GM23338 (cell line): ENCODE measurements at places on chromosomes 16 and 17. TPM values are rescaled to one million over a fixed set of nuclear protein-coding genes. Genes with fewer than 3 reads are reported as not detected.

- no peak for DNase-seq
- H3K36me3 ChIP-seq, result no peaks in the 10 kb centered on the region
- H3K4me3 ChIP-seq, result no peak overlapping the region
- no peaks in the 10 kb centered on the region for H3K27me3 ChIP-seq
- H3K4me1 ChIP-seq, result no peaks in the 10 kb centered on the region
- H3K27ac ChIP-seq, result no peak overlapping the region
These were observed 680.3 kb upstream of the SOX9 start for GRCh38 chr17:71440513-71440912.

- peak; percentile 99 for DNase-seq
- no peaks in the 10 kb centered on the region for H3K27me3 ChIP-seq
- H3K4me1 ChIP-seq, result peaks cover 14% of the 10 kb centered on the region
- peak within 1 kb of the TSS; percentile 90 for H3K4me3 ChIP-seq
These were observed at the start of the genes EARS2 and UBFD1 for GRCh38 chr16:23556881-23557778. Gene EARS2 (minus strand): TSS chr16:23557350. CDS start chr16:23557343, 7 bp downstream. Gene UBFD1 (plus strand): TSS chr16:23557727. CDS start chr16:23557743, 16 bp downstream.

DNA sequence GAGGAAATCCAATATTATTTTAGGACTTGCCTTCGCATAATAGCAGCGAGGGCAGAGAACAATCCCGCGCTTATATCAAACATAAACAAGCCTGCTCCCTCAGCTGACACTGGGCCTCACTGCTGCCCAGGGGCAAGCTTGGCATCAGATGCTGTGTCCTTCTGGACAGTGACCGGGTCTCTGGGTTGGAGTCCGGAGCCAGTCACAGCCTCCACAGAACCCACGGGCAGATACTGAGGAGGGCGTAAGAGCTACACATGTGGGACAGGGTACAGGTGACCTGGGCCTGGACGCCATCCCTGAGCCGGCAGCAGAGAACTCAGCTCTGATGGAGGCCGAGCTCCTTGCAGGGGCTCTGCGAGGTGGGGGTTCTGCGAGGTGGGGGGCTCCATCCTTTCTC lies 14.7 kb upstream of the ZNF469 start:
- H3K27ac ChIP-seq, result no peak overlapping the region
- DNase-seq, result no peak
- no peaks in the 10 kb centered on the region for H3K4me1 ChIP-seq

DNA sequence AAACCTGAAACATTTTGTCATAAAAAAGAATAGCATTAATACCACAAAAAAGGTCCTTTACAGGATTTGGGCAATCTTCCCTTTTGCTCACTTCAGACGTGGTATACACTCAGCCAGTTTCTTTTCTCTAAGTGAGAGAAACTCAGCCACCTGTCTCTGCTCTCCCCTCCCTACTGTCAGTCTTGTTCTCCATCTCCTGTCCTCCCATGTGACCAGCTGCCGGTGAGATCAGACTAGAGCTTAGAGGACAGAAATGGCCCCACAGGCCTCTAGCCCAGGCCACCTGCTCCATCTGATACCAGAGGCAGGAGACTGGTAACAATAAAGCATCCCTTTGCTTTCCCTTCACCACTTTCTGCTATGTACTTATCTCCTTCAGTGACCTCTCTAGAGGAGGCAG lies 34.9 kb downstream of the CMC2 start:
- no peaks in the 10 kb centered on the region for H3K36me3 ChIP-seq
- no peak overlapping the region for H3K4me3 ChIP-seq
- H3K27me3 ChIP-seq, result no peaks in the 10 kb centered on the region
- H3K27ac ChIP-seq, result no peak overlapping the region
- no peak for DNase-seq
- H3K4me1 ChIP-seq, result no peaks in the 10 kb centered on the region

DNA sequence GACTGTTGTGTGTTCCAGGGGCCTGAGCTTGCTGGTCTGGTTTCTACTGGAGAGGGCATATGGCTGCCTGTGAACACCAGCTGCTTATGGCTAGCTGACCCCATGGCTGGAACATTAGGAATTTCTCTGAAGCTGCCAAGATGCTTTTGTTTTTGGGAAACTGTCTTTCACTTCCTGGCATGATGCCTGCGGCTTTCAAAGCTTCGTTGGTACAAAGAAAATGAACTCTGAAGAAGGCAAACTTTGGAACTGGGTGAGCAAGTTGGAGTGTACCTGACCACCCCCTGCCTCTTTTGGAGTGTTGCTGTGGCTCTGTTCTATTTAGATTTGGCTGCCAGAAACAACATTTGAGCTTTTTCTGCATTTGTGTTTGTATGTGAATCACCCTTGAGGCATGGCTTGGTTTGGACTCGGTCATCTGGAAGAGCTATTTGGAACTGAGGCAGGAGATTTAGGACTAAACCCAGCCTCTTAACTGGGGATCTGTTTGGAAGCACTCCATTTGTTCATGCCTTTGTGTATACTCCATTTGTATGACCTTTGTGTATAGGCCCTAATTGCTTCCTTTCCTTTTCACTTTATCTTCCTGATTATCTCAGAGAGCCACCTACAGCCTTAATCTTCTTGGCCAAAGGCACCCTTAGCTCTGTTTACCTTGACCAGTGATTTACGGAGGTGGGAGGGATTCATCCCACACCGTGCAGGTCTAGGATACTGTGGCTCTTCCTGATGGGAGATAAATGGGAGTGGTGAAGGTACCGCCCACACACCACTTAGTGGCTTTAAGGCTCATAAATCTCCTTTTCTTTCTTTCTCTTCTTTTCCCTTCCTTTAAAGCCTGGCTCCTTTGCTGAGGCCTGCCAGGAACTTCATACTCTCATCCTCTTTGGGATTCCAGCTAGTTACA lies 7.3 kb upstream of the CPHXL start:
- no peaks in the 10 kb centered on the region for H3K27me3 ChIP-seq
- no peak for DNase-seq
- H3K4me1 ChIP-seq, result no peaks in the 10 kb centered on the region
- no peak overlapping the region for H3K4me3 ChIP-seq
- H3K27ac ChIP-seq, result no peak overlapping the region
- H3K36me3 ChIP-seq, result no peaks in the 10 kb centered on the region

GRCh38 chr17:17153071-17153470 lies 53.1 kb downstream of the PLD6 start:
- H3K27me3 ChIP-seq, result no peaks in the 10 kb centered on the region
- no peaks in the 10 kb centered on the region; the same call in 1 of the 2 replicates for H3K36me3 ChIP-seq
- H3K4me1 ChIP-seq, result no peaks in the 10 kb centered on the region
- no peak for DNase-seq
- no peak overlapping the region for H3K27ac ChIP-seq

- H3K27ac ChIP-seq, result no peak overlapping the region
- H3K36me3 ChIP-seq, result no peaks in the 10 kb centered on the region; the same call in 1 of the 2 replicates
- H3K4me3 ChIP-seq, result no peak overlapping the region
- H3K27me3 ChIP-seq, result no peaks in the 10 kb centered on the region
These were observed 169.5 kb downstream of the STX8 start for GRCh38 chr17:9406046-9406606.

Gene MAF
- total RNA-seq, result 0.89 and 2.5 TPM in 2 replicates

Gene GPR139
- total RNA-seq, result 1.8 and 2.3 TPM in 2 replicates

Gene MYO19
- total RNA-seq, result 129 and 150 TPM in 2 replicates

Gene PLCD3
- 15.9 and 32.1 TPM in 2 replicates for total RNA-seq

Gene MYH13
- total RNA-seq, result not detected in 2 replicates
